ENCODE measurements at places on chromosomes 2 and 18. TPM values are rescaled to one million over a fixed set of nuclear protein-coding genes. Genes with fewer than 3 reads are reported as not detected.

The CRYGD gene
- not detected for total RNA-seq

The DTYMK gene
- total RNA-seq = 93.0 TPM

The DUSP19 gene
- total RNA-seq = 10.3 TPM

The RNF181 gene
- 166 TPM for total RNA-seq

The MAL gene
- total RNA-seq = 1.4 TPM

The MEP1B gene
- 0.17 TPM for total RNA-seq

The ACADL gene
- total RNA-seq = not detected

The TRABD2A gene
- total RNA-seq = 0.34 TPM

DNA sequence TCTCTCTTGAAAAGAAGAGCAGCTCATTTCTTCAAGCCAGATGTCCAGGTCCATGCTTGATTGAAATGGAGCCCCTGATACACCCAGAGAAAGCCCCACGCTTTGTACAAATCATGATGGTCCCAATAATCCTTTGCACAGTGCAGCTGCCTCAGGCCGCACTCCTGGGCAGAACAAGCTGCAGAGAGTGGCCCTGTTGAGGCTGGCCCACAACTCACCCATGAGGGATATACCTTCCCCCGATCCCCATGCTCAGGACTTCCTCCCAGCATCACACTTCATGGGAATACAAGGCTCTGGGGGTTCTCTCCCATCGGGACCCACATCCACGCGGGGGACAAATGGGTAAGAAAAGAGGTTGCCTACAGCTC is 181.8 kb downstream of the CTIF start:
- DNase-seq = no peak

DNA sequence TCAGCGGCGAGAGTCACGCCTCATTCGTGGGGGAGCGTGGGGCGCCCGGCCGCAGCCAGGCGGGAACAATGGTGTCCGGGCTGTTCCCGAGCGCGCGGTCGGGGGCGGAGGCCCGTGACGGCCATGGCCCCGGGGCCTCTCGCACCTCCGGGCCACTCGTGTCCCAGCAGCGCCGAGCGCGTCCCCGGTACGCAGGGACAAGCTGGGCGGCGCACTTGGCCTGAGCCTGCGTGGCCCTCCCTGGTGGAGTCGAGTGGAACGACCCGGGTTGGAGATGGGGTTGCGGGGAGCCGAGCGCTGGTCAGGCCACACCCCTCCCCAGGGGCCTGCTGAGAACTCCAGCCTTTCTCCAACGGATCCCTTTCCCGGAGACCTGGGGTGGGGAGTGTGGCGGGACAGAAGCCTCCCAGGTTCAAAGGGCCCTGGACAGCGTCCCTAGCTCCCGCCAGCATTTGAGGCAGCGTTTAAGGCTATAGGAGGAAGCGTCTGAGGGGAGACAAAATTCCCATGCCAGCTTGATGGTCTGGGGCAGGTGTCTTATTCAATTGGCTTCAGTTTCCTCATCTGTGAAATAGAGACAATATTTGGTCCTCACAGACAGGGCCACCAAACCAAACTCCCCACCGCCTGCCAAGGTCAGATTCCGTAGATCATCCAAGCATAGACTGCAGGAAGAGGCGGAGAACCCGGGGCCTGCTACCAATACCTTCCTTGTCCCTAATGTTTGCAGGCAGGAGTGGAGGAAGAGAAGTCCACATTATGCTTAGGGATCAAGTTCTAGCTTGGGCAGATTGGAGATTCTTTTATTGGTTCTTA is 553 bp downstream of the CNDP2 start:
- peak; percentile 46 for DNase-seq

DNA sequence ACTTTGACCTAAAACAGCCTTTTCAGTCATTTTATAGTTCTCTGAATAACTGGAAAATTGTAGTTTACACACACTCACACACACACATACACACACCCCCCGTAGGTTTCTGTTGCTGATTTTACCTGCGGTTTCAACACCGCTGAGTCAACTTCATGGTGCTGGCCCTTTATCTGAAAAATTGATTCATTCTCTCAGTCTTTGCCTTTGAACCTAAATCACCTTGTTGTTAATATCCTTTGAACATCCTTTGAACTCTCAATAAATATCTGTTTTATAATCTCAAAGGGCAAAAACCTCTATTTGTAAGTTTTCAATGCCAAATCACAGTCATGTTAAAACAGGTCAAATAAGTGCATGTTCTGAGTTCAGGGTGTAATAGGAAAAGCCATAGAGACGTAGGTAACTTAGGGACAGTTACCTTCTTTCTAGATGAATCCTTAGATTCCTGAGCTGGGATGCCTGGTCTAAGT is 109.0 kb upstream of the BZW1 start:
- no peak for DNase-seq

DNA sequence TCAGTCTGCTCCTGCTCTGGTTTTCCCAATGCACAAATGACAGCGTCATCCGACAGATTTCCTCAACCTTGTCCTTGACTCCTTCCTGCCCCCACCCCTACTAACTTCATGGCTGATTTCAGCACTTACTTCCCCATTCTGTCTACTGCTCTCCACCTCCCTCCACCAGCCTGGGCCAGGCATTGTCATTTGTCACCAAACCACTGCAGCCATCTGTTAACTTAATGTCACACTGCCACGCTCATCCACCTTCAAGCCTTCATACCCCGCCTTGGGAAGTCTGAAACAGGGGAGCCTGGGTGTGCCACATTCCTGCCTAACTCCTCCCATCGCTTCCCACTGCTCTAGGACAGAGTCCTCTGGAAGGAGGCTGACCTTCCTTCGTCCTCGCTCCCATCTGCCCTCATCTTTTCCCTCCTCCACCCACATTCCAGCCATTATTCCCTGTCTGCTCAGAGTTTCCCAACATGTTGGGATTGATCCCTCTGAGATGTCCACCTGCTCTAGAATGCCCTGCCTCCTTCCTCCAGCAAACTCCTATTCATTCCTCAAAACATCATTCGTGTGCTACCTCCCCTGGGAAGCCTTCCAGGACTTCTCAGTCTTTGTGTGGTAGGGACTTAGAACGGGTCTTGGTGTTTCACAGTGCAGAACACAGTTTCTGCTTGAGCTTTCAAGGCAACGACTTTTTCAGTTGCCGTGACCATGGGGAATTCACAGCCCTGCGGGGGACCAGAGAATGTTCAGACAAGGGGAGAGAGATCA is 42.2 kb upstream of the SMAD7 start:
- peak; percentile 79 for DNase-seq

GRCh38 chr18:10312326-10313015 is 142.0 kb upstream of the APCDD1 start:
- DNase-seq = no peak

- DNase-seq = no peak
Measured at GRCh38 chr2:230601510-230601909, 111.1 kb upstream of the CAB39 start.

DNA sequence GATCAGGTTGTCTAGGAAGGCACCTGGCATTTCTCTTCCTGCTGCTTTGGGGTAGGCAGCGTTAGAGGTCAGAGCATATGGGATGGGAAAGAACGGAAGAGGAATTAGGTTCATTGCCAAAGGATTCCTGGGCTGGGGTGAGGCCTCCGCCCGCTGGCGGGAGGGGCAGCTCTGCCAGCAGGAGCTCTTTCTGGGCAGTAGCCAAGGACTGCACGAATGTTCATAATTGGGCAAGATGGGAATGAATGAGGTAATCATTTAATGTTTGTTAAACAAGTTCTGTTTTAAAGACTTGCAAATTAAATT is 253.9 kb downstream of the AGAP1 start:
- no peak for DNase-seq

GRCh38 chr2:178282075-178282815 is 87.9 kb downstream of the OSBPL6 start:
- peak; percentile 15 for DNase-seq

DNA sequence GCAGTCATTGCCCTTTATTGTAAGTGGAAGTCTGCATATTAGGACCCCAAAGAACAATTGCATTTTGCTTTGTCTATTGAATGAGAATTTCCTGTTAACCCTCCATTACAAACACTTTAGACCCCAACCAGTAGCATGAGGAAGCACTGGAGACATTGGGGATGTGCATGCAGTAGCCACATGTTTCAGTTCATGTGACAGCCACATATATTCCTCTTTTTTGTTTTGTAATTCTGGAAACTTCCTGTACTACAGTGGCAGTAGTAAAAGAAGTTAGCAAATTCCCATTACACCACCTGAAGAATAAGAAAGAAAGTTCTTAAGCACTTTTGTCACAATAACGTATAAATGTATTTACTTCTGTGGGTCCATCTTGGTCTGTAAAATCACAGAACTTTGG is 281.1 kb upstream of the SLC14A2 start:
- DNase-seq = no peak

DNA sequence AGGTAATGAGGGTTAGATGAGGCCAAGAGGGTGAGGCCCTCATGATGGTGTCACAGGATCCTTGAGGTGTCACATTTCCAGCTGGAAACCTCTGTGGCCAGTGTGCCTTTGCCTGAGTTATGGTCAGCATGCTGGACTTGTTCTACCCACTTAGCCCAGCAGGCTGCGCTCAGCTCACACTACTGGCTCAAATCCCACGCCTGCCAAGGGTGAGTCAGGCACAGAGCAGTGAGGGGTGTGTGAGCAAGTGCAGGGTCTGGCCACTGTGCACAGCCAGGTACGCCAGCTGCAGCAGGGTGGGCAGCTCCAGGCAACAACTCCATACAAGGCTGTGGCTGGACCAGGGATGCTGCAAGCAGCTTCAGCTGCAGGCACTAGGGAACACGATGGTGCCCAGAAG is 616.6 kb upstream of the FSHR start:
- DNase-seq = peak; percentile 29

DNA sequence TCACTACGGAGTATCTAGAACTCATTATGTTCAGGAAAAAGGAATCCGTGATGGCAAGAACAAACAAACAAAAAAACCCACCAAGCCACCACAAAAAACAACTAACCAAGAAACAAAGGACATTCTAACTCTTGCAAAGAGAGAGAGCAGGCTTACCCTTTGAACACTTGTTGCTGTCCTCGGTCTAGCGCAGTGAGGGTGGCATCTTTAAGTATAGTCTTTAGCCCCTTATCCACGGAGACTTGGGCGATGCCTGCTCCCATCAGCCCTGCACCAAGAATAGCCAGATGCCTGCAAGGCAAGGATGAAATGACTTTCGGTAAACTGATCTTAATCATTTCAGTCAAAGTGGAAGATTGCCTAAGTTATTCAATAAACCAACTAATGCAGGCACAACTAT is 31.0 kb downstream of the GAREM2 start:
- no peak for DNase-seq

DNA sequence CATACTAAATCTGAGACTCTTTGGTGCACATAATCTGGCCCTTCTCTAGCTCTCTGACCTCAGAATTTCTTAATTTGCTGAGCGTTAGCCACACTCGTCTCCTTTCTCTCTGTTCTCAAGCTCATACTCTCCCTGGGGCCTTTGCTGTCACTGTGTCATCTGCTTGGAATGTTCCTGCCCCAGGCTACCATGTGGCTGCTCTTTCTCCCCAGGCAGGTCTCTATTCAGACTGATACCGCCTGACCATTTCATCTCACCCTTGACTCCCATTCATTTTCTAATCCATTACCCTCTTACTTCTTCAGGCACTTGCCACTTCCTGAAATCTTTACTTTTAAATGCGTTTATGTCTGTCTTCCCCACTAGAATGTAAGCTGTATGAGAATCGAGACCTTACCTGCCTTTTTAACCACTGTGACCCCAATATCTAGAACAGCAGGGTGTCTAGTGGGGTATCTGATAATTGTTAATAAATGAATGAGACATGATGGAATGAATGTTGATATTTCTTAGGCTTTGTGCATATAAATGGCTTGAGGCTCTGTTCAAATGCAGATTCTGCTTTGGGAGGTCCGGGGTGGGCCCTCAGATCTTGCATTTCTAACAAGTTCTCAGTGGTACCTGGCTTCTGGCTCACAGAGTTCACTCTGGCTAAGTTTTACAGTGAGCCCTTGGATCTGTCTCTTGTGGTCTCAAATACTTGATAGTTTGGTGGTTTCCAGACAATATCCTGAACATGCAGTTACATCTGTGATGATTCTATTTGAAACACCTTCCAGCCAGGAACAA is 89.9 kb upstream of the EPC2 start:
- no peak for DNase-seq

DNA sequence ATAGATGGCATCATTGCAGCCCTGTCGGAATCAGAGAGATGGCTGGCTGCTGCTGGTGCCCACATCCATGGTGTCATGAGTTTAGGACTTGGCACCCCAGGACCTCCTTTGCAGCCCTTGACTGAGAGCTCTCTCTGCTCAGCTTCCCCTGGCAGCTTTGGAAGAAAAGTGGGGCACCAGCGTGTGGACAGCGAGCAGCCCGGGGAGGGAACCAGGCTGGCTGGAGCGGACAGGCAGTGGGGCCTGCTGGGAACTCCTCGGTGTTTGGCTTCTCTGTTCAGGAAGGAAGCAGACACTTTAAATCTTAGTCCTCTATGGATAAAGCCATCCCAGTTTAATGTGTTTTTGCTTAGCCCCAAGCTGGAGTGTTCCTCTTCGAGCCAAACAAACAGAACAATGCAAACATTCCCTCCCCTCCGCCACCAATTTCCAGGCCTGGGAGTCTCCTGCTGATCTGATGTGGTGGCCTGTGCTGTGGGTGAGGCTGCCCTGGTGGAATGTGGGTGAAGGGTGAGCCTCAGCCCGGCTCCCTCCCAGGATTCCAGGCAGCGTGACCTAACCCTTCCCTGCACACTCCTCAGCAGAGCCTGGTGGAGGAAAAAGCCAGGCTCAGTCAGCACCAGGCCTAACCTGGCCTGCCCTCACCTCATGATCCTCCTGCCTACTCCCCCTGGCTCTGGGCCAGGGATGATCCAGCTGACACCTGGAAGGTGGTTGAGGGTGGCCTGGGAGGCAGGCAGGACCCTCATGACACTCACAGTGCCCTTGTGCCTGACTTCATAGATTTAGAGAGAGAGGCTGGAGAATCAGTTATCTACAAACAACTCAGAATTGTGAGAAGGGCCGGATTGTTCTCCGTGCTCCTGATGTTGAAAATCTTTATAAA is 21.6 kb upstream of the ITGB6 start:
- peak; percentile 91 for DNase-seq

DNA sequence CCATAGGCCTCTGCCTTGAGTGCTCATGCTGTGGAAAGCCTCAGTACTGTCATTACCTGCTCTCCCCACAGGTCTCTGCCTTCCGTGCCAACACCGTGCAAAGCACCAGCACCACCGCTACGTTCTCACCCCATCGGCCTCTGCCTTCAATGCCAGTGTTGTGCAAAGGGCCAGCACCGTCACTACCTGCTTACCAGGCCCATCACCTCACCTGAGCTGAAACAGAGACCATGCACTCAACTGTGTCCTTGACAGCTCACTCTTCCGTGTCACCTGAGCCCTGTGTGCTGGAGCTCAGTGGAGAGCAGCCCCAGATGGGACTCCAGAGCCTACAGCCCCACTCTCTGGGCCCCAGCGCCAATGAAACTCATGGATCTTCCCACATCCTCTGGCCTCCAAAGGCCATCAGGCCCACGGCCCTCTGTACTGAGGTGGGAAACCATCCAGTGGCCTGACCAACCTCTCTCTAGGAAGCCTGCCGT is 62.7 kb downstream of the ZNF516 start:
- no peak for DNase-seq

GRCh38 chr2:158407031-158407430 is 49.5 kb downstream of the CCDC148 start:
- DNase-seq = no peak

DNA sequence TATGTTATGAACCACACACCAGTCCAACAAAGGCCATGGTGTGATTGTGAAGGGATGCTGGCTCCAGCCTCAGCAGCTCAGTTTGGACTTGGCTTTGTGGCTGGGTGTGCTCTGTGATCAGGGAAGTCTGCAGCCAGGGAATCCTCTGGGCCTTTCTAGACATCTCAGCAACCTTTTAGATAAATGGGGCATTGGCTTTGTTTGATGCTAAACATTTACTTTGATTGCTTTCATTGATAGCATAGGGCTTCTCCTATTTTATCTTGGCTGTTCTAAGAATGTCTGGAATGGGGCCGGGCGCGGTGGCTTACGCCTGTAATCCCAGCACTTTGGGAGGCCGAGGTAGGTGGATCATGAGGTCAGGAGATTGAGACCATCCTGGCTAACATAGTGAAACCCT is 104.5 kb downstream of the VAPA start:
- no peak for DNase-seq
